ENCODE measurements at places on chromosomes 7 and 10.

DNA sequence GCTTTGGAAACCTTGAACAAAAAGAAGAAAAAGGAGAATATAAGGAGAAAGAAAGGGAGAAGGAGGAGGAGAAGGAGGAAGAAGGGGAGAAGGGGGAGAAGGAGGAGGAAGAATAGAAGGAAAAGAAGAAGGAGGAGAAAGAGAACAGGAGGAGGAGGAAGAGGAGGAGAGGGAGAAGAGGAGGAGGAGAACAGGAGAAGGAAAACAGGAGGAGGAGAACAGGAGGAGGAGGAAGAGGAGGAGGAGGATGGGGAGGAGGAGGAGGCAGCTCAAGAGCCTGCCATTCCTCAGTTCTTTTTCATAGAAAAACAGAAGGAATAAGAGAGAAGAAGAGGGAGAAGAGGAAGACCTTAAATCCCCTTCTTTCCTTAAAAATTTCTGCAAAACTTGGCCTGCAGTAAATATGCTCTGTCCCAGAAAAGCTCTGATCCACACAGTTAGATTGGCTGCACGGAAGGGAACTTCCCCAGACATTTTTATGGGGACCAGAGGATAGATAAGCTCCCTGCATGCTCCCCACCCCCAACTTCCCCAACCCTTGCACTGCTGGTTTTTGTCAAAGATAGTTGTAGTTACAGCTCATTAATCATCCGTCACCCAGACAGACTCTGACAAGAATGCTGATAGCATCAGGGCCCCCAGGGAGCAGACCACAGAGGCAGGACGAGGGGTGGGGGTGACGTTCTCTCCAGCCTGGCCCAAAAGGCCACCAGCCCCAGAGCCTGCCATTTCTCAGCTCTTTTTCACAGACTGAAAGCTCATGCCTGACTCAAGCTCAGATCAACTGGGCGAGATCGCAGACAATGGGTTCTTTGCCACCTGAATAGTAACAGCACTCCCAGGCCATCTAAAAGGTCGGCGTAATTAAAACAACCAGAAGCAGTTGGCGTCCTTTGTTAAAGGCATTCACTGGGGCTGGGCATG is 34.5 kb upstream of the LYZL1 start:
- no peak for DNase-seq

DNA sequence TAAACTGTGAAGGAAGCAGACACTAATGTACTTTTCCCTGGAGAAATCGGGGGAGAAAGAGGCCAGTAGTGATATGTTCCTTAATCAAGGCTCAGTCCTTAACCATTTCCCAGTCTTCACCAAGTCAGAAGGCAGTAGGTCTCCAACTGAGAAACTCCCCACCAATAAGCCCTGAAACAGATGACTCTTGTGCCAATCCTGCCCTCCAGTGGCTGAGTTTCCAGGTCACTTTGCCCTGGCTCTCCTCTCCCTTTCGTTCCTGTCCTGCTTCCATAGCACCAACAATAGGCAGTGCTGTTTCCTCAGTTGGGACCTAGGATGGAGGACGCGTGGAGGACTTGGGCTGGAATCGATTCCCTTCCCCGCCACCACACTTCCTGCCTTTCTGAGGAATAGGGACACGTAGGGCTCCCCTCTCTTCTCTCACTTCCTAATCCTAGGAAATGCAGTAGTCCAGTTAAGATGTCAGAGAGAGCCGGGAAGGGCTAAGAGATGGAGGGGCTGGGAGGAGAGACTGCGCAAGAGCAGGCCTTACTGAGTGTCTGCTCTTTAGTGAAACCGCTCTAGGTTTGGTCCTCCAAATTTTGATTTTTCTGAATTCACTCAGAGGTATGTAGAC is 23.4 kb downstream of the ATOH7 start:
- DNase-seq: peak; percentile 21

DNA sequence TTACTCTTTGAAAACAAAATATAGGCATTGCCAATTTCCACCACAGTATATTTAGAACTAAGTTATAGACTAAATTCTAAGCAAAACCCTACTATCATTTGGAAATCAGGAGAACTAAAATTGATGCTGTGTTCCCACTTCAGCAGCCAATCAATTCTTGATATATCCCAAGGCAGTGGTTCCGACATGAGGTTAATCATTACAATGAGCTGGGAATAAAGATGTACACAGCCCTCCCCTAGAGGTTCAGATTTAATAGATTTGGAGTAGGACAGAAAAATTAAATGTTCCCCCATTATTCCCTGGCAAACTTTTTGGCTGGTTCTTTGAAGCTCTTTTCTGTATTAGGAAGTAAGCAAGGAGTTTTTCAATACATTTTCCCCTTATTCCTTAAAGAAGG is 15.1 kb downstream of the ZNF800 start:
- no peak for DNase-seq

DNA sequence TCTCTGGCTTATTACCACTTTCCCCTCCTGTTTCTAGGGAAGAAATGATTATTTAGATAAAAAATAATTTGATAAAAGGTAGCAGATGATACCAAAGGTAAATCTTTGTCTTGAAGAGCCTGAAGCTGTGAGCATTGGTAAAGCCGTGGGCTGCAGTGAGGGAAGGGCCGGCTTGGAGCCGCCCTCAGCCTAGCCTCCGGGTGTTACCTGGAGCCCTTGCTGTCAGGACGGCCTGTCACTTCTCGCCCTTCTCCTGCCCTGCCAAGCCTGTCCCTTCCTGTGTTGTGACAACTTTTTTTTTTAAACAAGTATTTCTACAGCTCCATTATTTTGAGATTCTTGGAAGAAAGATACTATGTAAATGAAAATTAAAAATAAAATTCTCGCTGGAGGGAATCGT is 7.0 kb downstream of the CUX1 start:
- DNase-seq: no peak

GRCh38 chr7:47956220-47956619 is 8.0 kb upstream of the PKD1L1 start:
- no peak for DNase-seq

- DNase-seq: no peak
These were observed 9.1 kb downstream of the PRPS1L1 start for GRCh38 chr7:18018296-18019215.

DNA sequence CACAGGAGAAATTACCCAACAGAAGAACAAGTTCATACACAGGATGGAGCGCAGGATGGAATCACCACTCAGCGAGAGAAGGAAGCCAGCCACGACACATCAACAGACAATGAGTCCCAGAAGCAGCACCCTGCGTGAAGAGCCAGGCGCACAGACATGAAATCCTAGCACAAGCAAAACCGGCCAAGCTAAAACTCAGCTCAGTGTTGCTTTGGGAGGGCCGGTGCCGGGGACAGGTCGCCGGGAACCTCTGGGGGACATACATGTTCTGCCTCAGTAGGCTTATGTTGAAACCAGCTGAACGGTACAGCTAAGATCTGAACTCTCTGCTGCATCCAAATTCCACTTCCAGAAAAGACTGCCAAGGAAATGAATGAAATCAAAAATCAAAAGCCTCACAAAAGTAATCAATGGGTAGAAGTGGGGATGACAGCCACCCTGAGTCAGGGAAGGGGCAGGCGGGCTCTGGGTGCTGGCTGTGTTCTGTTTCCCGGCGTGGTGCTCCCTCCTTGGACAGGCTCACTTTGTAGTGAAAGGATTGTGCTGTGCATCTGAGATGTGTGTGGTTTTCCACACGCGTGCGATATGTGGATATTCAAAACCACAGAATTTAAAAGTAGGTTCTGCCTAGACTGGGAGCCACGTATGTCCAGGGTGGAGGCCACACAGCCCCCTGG is 114.7 kb downstream of the PDGFA start:
- no peak for DNase-seq

Measured in progenitor cell of endocrine pancreas (in vitro differentiated cells).